ENCODE measurements at places on chromosomes 5 and 9.

DNA sequence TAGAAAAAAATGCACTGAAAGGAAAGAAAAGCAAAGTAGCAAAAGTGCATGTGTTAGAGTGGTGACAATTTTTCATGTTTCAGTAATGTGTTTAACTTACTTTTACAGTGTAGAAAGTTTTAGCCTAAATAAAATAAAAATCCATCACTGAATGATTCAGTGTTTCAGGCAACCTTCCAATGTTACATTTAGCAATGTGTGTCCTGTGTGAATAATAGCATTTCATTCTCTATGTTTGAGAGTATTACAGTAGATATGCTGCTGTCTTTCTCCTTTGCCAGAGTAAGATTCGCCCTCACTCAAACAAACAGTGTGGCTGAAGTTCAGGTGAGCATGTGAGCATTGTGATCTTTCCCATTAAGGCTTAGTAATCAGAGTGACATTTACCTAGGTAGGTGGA, 171.1 kb downstream of the TARS1 start:
- no peak for DNase-seq

DNA sequence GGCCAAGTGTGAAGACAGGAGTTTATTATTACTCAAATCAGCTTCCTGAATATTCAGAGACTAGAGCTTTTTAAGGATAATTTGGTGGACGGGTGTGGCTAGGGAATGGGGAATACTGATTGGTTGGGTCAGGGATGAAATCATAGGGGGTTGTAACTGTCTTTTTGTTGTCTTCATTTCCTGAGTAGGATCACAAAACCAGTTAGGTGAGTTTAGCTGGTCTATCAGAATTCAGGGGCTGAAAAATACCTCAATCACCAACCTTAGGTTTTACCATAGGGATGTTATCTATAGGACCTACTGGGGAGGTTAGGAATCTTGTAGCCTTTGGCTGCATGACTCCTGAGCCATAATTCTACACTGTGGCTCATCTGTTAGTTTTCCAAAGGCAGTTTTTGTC, 235.8 kb downstream of the YTHDC2 start:
- DNase-seq = no peak

DNA sequence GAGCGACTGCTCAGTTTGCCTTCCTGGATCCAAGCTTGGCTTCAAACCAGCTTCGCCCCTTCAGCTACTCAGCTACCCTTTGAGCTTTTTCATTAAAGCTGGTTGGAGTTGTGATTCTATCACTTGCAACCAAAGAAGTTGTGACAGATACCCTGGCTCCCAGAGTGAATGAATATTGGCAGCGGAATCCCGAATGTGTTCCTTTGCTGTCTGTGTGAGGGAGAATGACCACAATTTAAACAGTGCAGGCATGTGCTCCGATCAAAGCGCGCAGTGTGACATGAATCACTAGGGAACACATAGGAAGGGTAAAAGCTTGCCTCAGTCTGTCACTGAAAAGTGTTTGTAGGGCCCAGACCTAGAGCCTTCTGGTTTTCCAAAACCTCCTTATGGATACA, 6.6 kb upstream of the AFAP1L1 start:
- DNase-seq = no peak

DNA sequence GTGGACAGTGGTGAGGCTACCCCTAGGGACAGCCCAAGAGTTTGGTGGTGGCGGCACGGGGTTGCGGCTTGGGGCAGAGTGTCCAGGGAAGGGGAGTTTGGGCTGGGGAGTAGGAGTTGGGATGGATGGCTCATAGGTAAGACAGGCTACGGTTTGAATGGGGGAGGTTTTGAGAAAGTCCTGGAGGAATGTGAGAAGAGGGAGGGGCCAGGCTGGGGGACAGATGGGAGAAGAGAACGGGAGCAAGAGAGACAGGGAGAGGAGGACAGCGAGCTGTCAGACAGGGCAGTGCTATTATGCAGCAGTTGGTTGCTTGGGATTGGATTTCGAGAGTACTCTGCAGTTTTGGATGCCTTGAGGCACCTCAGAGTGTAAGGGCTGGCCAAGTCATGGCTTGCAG, 24.5 kb downstream of the PSD2 start:
- DNase-seq = no peak

GRCh38 chr5:169333518-169333917, 32.6 kb upstream of the SLIT3 start:
- DNase-seq = no peak

DNA sequence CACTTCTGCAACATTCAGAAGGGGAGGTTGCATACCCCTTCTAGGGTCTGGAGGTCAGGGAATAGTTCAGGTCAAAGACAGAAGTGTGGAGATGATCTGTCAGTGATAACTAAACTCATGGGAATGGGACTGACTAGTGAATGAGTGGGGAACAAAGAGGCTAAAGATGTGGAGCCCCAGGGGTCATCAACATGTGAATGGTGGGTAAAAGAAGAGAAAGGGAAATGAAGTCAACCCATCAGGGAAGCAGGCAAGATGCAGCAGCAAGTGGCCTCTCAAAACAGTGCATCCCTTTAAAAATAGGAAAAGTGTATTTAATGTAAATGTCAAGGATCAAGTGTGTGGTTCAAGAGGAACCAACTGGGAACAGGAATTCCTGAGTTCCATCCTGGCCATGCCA, 69.9 kb downstream of the PLPPR1 start:
- DNase-seq = no peak

- DNase-seq = no peak
Measured at GRCh38 chr9:116361547-116361946, 208.0 kb downstream of the PAPPA start.

DNA sequence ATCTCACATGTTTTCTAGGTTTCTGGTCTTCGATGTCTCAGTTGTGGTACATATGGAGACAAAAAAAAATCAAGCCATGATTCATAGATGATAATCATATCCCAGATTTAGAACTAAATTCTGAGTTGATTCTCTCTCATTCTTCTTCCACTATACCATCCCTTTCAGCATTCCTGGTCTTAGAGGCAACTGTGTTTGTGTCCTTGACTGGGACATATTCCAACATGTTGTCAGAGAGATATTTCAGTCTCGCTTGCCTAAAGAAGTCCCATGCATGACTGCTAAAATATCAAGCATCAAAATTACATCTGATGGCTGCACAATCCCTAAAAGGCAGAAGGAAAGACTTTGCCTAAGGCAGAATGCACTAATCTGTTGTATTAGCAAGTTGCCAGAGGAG, 236.6 kb downstream of the PSAT1 start:
- DNase-seq = no peak

GRCh38 chr9:110125763-110126351, 82.1 kb downstream of the C9orf152 start:
- no peak for DNase-seq

DNA sequence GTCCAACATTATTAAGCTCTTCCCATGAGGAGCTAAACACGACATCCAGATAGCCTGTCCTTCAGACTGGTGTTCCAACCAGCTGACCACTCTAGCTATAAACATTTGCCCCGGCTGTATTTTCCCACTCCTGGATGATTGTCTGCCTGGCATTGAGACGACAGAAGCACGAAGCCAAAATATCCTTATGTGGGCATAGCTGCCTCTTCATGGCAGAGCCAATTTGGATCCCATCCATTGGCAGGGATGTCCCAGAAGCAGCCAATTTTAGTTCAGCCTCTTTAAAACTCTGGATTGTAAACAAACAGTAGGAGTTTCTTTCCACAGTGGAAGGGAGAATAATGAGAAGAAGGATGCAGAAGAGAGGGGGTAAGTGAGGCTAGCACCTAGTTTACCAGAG, 507.6 kb downstream of the CETN3 start:
- DNase-seq = no peak

- DNase-seq = no peak
Measured at GRCh38 chr5:20680718-20681302, 692.8 kb upstream of the CDH18 start.

DNA sequence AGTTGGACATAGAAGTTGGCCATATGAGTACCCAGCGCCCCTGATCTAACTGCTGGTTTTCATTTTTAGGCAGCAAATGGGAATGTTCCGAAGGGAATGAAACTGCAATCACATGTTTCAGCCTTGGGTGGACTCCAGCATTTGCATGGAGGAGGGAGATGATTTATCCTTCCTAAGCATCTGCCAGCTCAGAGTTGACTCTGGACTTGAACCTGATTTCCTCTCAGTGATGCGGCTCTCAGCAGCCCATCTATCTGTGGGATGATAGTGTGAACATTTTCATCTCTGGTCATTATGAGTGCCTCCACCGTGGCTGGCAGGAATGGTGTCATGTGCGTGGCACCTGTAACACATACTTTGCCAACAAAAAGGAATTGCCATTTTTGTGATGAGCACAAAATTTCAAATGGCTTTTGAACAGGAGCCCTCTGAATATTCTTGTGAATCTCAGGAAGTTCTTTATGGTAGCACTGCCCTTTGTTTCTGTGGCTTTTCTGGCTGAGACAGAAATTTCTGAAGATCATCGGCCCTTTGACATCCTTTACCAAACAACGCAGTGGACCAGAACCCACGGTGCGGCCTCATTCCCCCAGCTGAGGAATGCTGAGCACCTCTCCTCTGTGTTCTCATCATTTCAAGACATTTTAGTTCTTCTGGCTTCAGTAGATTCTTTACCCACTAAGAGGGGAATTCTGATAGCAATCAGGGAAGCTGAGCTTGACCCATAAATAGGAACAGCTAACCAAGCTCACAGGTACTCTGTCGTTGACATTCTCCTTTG, 28.5 kb downstream of the FUBP3 start:
- no peak for DNase-seq

DNA sequence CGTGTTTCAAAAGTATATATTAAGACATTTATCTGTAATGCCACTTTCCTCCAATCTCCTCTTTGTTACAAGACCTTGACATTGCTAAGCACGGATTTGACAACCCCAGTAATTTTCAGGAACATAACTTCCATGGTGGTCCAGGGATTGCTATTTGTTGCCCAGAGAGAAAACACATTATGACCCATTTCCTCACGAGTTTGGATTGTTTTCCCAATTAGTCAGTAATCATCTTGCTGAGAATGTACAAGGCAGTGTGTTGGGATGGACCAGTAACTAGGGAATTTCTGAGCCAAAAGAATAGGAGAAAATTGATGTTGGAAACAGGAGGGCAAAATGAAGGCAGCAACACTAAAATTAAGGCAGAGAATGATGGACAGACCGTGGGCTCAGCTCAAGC, 574.1 kb downstream of the EBF1 start:
- no peak for DNase-seq

DNA sequence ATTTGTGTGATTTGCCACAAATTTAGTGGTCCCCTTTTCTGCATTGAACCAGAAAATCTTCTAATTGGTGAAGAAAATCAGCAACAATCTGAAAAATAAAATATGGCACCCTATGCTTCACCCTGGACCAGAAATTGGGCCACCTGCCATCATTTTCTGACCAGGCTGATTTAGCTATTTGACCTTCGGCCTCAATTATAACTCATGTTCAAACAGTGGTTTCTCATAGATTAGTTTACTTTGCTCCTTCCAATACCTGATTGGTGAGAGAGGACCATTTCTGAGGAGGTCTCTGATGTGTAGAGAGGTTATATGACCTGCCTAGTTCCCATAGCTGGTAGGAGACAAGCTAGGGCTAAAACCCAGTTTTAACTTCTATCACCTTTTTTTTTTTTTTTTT, 59.0 kb downstream of the PTTG1 start:
- no peak for DNase-seq

DNA sequence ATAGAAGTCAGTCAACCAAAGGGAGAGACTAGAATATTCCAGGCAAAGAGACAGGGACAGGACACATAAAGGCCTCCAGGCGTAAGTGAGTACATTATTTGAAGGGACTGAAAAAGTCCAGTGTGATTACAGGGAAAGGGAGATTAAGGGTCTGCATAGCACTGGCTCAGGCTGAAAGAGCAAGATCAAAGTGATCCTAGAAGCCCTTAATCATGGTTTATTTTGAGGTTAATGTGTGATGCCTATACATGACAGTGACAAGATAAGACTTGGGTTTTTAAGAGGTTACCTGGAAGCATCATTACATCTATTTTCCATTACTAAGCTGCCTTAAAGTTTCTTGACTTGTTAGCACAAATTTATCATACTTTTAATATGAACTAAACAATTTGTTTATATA, 25.8 kb downstream of the LMBRD2 start:
- peak; percentile 2 for DNase-seq

GRCh38 chr9:36328798-36329411, 70.7 kb upstream of the GNE start:
- DNase-seq = no peak

- DNase-seq = no peak
Measured at GRCh38 chr9:17894501-17895160, 315.8 kb downstream of the SH3GL2 start.

- no peak for DNase-seq
Measured at GRCh38 chr5:39631958-39632357, 207.2 kb upstream of the DAB2 start.

DNA sequence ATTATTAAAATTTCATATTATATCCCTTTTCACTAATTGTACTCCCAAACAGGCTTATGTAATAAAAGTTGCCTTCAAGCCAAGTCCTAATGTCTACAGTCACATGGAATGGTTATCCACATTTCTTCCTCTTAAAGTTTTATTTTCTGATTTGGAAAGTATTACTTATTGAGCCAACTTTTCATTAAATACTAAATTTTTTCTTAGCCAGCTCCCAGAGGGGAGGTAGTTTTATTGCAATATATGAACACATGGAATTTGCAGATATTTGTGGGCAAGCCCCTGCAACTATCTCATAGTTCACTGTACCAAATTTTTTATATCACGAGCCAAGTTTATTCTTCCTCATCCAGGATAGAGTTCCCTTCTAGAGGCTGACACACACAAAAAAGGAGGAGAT, 332.8 kb upstream of the PTGER4 start:
- DNase-seq = no peak

DNA sequence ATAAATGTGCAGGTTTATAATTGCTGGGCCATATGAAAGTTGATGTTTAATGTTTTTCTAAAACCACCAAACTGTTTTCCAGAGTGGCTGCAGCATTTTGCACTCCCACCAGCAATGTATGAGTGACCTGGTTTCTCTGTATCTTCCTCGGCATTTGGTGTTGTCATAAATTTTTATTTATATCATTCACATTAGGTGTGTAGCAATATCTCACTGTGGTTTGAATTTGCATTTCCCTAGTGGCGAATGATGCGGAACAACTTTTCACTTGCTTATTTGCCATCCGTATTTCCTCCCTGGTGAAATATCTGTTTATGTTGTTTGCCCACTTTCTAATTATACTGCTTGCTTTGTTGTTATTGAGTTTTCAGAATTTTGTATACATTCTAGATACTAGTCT, 295.7 kb upstream of the TUT7 start:
- DNase-seq = no peak

- no peak for DNase-seq
Measured at GRCh38 chr5:158882660-158883059, 217.1 kb downstream of the EBF1 start.

GRCh38 chr9:130527651-130528310, 51.6 kb upstream of the FUBP3 start:
- no peak for DNase-seq

DNA sequence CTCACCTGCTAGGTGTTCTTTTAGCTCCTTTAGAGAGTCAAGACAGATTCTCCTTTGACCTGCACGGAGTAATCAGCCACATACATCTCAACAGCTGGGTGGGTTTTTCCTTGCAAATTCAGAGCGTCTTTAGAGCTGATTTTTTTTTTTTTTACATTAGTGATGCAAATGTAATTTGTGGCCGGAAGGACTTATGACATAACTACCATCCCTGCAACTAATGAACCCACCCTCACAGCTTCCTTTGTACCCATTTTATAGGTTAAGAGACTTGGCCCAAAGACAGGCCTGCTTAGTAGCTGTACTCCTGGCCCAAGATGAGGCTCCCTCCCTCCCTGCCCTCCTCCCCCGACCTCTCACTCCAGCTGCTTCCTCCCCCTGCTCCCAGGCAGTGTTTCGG, 69.9 kb upstream of the NIPAL4 start:
- DNase-seq = no peak

Data from T-helper 2 cell (primary cell).